A549 treated with Hydrocortisone at 1 μM for 4 hours (cell line): ENCODE measurements at places on chromosomes 12 and 14. TPM values are rescaled to one million over a fixed set of nuclear protein-coding genes. Genes with fewer than 3 reads are reported as not detected.

TMEM253 gene
- 0.35 to 1.0 TPM (median 0.81 TPM) in 5 replicates for total RNA-seq

GNB3 gene
- 1.0 to 2.0 TPM (median 1.6 TPM) in 5 replicates for total RNA-seq

HIF1A gene
- 121 to 233 TPM (median 180 TPM) in 5 replicates for total RNA-seq

RNASE2 gene
- not detected in 5 replicates for total RNA-seq

CCDC197 gene
- not detected in 5 replicates for total RNA-seq

KLRB1 gene
- not detected in 5 replicates for total RNA-seq

KRT8 gene
- 4,606 to 5,335 TPM (median 5,083 TPM) in 5 replicates for total RNA-seq

ZNF26 gene
- 7.0 to 10.3 TPM (median 7.8 TPM) in 5 replicates for total RNA-seq

POTEG gene
- not detected in 5 replicates for total RNA-seq

ALDH1L2 gene
- total RNA-seq, result 2.4 to 4.2 TPM (median 3.8 TPM) in 5 replicates

ARHGEF40 gene
- total RNA-seq, result 7.4 to 9.9 TPM (median 8.6 TPM) in 5 replicates

IKZF4 gene
- 2.2 to 2.8 TPM (median 2.6 TPM) in 5 replicates for total RNA-seq

CAPZA3 gene
- not detected in 5 replicates for total RNA-seq

ETFBKMT gene
- total RNA-seq, result 0.88 to 1.3 TPM (median 1.1 TPM) in 5 replicates

TMTC2 gene
- total RNA-seq, result 1.0 to 1.5 TPM (median 1.1 TPM) in 5 replicates

TUNAR gene
- total RNA-seq, result not detected in 5 replicates

CCDC38 gene
- total RNA-seq, result 0.07 to 0.30 TPM (median 0.14 TPM) in 5 replicates

LRRIQ1 gene
- 0.54 to 1.2 TPM (median 0.99 TPM) in 5 replicates for total RNA-seq

KCNH3 gene
- 1.7 to 3.3 TPM (median 2.1 TPM) in 5 replicates for total RNA-seq

TMEM121 gene
- 4.6 to 9.5 TPM (median 8.0 TPM) in 5 replicates for total RNA-seq
